Thoracic aorta (tissue), 2 donors: ENCODE measurements at places on chromosomes 6 and 20. TPM values are rescaled to one million over a fixed set of nuclear protein-coding genes. Genes with fewer than 3 reads are reported as not detected.

PGC gene
- 53.1 TPM for total RNA-seq

PRDM13 gene
- total RNA-seq, result not detected

PTGIS gene
- total RNA-seq, result 465 TPM

ZNFX1 gene
- 65.3 TPM for total RNA-seq
